ENCODE measurements at places on chromosomes 6 and 20. TPM values are rescaled to one million over a fixed set of nuclear protein-coding genes. Genes with fewer than 3 reads are reported as not detected.

GRCh38 chr6:91566467-91566866, 979.6 kb upstream of the MAP3K7 start:
- no peak for DNase-seq

Gene GRIK2
- total RNA-seq = not detected

DNA sequence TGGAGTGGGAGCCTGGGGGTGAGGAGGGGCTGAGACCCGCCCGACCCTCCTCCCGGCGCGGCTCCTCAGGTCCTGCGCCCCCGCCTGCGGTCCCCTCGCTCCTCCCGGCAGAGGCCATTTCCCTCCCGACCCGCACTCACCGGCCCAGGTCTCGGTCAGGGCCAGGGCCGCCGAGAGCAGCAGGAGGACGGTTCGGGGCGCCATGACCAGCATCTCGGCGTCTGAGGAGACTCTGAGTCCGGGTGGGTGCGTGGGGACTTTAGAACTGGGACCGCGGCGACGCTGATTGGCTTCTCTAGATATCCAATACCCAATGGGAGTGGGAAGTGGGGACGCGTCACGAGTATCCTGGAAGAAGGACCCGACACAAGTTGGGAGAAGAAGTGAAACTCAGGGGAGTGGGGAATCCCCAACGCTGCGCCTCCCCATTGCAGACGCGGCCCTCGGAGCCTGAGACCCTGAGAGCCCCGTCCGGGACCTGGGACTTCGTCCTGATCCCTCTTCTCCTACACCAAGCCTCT, at the start of gene HLA-B:
Gene HLA-B (minus strand): TSS at position 234 of the 521 bp plus-strand sequence. CDS start 21 bp downstream, at position 213.
- peak; percentile 95 for DNase-seq

DNA sequence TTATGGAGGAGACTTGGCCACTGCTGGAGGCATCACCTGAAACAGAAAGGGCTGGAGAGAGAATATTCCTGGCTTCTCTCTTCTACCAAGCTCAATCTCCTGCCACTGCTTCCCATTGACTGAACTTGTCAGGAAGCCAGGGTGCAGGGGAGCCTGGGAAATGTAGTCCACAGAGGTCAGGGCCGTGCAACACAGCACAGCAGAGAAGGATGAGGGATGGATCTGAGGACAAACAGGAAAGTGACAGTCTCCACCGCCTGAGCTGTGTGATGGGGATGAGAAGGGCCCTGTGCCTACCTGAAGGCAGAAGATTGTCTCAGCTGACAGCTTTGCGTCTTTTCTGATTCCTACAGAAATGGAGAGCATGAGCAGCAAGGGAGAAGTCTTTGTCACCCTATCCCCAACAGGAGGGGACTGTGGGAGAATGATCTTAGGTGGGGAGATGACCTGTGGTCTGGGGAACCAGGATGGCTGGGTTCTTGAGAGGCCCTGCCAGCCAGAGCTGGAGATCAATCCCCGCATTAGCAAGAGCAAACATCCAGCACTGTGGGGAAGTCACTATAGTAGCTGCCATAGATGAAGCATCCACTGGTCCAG, 114.2 kb downstream of the SNX5 start:
- peak; percentile 41 for DNase-seq

Gene PRDM13
- 3.4 TPM for total RNA-seq

- peak; percentile 57 for DNase-seq
Measured at GRCh38 chr6:144335914-144336313, 50.8 kb downstream of the UTRN start.

Gene EBF4
- total RNA-seq = 0.40 TPM

DNA sequence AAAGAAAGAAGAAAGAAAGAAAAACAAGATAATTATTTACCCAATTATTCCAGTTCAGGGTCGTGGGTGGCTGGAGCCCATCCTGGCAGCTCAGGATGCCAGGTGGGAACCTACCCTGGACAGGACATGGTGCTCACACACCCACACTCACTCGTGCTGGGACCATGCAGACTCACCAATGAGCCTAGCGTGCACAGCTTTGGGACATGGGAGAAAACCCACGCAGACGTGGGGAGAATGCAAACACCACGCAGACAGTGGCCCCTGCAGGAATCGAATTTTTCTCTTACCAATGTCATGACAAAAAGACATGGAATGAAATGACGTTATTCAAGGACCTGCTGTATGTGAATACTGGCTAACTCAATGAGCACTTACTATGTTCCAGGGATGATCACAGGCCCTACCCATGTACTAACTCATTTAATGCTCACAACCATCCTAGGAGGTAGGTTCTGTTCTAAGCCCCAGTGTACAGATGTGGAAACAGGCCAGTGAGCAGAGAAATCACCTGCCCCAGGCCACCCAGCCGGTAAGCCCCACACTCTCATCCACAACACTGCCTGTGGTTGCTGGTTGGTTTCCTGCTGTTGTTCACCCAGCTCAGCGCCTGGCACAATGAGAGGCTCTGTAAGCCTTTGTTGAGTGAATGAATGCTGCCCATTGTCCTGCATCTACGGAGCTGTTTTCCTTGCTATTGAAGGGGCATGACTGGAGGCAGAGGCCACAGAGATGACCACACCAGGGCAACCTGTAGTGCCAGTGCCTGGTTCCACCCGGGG, 6.8 kb upstream of the PI16 start:
- no peak for DNase-seq

DNA sequence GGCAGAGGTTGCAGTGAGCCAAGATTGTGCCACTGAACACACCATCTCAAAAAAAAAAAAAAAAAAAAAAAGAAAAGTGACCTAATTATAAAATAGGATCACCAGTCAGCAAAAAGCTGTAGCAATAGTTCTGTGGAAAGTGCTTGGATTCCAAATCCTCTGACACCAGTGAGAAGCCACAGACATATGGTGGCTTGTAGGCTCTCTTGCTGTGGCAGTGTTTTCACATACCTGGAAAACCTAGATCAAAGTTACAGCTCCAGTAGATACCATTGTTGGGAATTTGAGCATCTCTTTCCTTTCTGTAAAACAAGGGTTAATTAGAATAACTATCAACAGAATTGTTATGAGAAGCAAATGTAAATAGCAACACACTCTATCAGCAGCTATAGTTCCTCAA, 4.1 kb downstream of the CCDC170 start:
- no peak for DNase-seq

DNA sequence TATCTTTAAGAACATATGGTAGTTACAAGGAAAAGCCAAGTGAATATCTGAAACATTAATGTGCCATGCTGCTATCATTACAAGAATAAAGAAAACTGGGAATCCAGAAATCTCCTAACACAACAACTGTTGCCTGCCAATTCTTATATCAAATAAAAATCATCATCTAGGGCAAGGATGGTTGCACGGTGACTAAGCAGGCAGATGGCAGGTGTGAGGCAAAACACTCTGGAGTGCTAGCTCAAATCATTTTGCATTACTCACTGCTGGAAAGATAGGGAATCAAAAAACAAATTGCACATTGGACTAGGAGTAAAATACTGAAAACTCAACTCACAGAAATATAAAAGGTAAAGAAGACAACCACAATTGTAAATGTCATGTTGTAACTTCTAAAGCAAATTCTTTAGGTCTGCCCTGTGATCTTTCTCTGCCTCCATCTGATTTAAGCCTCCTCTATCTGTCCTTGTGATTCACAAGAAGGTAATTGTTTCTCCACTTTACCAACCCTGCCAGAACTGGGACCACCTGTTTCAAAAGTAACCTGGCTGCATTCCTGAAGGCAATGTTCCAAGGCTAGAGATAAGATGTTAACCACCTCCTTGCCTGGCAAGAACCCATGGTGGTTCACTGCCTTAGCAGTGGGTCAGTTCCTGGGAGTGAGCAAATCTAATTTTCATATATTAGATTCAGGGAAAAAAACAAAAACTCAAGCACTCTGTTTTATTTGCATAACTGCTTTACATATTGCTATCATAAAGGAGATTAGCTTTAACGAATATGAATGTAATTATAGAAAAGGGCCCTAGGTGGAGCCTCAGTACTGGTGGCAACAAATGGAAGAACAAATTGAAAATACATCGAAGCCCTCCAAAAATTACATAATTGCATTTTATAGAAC, 33.1 kb upstream of the LCA5 start:
- DNase-seq = peak; percentile 59

DNA sequence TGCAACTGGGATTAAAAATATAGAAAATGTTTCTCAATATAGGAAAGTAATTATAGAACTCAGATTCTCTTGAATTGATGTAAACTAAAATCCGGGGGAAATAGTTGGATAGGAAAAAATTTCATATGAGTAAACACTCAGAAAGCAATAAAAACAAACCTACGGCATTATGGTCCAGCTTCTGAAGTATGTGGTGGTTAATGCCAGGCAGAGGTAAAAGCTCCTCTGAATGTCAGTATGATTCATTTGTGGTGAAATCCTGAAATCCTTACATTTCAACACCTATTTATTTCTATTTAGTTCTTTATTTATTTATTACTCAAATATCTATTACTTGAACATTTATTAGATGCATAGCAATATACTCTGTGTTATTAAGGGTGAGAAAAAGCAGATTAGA, 145.1 kb downstream of the RIMS1 start:
- DNase-seq = peak; percentile 37

- DNase-seq = no peak
Measured at GRCh38 chr6:157213907-157214565, 109.3 kb downstream of the TMEM242 start.

Gene TMEM14B
- 176 TPM for total RNA-seq

GRCh38 chr6:63268574-63268973, 51.2 kb downstream of the LGSN start:
- no peak for DNase-seq

- DNase-seq = no peak
Measured at GRCh38 chr20:34535857-34536256, 19.6 kb downstream of the DYNLRB1 start.

Gene GABRR1
- total RNA-seq = not detected

- no peak for DNase-seq
Measured at GRCh38 chr6:28003661-28004060, 46.6 kb downstream of the OR2B6 start.

Gene C6orf141
- 13.2 TPM for total RNA-seq

DNA sequence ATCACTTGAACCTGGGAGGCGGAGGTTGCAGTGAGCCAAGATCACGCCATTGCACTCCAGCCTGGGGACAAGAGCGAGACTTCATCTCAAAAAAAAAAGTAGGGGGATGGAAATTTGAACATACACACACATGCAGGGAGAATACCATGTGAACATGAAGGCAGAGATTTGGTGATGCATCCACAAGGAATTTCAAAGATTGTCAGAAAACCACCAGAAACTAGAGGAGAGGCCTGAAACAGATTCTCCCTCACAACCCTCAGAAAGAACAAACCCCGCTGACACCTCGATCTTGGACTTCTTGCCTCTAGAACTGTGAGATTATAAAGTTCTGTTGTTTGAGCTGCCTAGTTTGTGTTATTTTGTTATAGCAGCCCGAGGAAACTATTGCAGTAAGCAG, 125.5 kb downstream of the GPX5 start:
- peak; percentile 62 for DNase-seq

GRCh38 chr20:17680836-17681725, 961 bp downstream of the RRBP1 start:
- DNase-seq = peak; percentile 76

GRCh38 chr20:23937303-23938117, 51.1 kb downstream of the GGTLC1 start:
- DNase-seq = no peak

Gene TEAD3
- 7.3 TPM for total RNA-seq

GRCh38 chr6:134925800-134926199, 24.1 kb downstream of the ALDH8A1 start:
- DNase-seq = no peak

DNA sequence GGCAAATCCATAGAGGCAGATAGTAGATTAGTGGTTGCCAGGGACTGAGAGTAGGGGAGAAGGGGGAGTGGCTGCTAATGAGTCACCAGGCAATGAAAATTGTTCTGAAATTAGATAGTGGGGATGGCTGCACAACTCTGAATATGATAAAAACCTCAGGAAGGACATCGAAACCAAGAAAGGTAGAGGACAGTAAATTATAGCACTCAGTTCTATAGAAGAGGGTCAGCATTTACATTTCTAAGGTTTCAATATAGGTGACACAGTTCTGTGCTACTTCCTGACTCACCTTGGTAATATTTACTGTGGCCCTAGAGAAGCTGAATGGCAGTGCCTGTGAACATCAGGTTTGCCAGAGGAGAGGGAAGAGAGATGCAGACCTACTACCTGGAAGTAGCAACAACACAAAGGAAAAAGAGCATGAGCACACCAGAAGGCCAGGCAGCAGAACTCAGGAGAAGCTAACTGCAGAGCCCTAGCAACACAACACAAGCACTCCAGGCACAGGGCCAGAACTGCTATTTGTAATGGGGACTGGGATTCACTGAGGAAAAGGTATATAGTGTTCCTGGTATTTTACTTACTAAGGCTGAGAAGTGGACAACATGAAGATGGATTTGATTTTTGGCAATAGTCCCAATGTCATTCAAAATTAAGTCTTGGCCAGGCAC, 75.9 kb downstream of the PLCG1 start:
- DNase-seq = peak; percentile 39

- DNase-seq = peak; percentile 63
Measured at GRCh38 chr6:43070028-43070632, 6.0 kb upstream of the PTK7 start.

DNA sequence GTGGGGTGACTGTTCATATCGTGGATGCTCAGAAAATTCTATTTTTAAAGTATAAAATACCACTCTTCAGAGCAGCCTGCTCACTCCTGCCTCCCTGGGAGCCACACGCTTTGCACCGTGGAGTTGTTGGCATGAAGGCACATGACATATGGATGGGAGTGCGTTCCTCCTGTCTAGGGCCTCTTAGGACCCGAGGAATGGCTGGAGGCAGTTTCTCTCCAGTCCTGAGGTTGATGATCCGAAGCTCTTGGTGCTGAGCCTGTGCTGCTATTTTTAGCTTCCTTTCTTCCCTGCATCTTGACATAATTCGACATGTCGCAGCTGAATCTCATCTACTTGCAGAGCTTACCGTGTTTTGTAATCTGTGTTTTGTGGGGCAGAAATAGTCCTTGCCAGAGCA, 73.9 kb downstream of the PHACTR3 start:
- DNase-seq = no peak

Gene HLA-DQB2
- not detected for total RNA-seq

Measured in Daoy (cell line).